ENCODE measurements at places on chromosomes 2 and 18.

DNA sequence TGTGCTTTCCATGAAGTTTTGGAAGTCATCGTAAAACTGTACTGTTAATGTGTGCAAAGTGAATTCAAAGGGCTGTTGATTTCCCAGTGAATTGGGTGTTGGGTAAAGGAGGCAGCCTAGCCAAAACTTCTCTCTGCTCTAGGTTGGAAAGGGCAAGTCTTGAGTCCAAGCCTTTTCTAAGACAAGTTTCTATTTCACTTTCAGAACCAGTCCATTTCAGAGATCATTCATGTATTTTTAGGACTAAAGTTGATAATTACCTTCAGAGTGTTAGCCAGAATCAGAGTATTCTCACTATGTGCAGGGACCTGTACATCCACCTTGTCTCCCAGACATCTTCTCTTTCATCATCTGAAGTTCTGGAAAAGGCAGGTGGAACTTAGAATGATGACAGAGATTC lies 636.1 kb upstream of the KLHL29 start:
- no peak for DNase-seq

GRCh38 chr2:118185210-118186109 lies 97.2 kb downstream of the INSIG2 start:
- DNase-seq: no peak

DNA sequence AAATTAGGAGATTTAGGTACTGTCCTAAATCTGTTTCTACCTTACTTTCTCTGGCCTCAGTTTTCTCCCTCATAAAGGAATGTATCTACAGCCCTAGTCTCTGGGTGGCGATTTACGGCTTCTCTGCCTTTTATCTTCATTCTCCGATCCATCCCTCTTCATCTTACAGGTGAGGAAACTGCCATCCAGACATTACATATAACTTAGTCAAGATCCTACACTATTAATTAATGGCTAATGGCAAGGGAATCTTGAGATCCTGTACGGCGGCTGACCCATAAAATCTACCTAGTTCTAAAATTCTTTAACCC lies 386 bp upstream of the YIPF4 start:
- DNase-seq: no peak

GRCh38 chr18:60090170-60090569 lies 190.4 kb downstream of the PMAIP1 start:
- DNase-seq: no peak

DNA sequence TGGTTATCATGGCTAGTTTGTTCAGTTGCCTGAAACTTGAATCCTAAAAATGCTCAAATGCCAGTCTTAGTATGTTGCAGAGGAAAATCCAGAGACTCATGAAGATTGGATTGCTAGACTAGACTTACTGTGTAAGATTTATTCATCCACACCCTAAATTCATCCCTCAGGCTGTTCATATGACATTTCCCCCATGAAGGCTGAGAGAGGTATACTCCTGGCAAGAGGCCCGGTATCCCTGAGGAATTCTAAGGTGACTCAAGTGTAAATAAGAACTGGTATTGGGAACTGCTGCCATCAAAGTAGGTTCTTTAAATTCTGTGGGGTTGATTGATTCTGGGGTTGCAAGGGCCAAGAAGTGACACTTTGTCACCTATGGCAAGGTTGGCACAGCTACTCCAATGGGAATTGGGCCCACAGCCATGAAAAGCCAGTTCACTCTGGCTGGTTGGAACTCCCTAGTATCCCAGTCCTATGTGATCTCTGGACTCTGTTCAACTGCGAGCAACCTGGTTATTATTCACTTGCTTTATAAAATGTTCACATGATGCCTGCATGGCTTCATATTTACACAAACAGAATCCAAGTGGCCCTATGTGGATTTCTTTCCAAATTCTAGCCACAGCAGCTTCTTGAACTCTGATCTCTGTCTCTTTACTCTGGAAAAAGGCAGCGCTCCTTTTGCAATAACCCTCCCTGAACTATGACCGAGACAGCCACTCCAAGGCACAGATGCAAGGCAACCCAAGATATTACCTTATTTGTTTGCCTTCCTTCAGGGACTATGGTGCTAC lies 429.1 kb downstream of the CBLN2 start:
- no peak for DNase-seq

DNA sequence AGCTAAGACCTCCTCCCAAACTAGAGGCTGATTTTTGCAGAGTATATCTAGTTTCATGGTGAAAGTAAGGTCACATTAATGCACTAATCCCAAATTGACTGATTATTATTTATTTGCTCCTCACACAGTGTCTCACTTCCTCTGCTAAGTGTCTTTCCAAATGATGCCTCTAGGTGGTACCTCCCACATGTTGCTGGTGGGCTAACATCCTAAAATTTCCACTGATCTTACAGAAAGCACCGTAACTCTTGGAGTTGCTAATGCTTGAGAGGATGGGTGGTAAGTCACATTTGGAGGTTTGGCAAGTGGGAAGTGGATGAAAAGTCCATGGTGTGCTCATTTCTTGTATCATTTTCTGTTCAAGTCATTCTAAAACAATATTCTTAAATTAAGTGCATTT lies 428.7 kb upstream of the GYPC start:
- no peak for DNase-seq

DNA sequence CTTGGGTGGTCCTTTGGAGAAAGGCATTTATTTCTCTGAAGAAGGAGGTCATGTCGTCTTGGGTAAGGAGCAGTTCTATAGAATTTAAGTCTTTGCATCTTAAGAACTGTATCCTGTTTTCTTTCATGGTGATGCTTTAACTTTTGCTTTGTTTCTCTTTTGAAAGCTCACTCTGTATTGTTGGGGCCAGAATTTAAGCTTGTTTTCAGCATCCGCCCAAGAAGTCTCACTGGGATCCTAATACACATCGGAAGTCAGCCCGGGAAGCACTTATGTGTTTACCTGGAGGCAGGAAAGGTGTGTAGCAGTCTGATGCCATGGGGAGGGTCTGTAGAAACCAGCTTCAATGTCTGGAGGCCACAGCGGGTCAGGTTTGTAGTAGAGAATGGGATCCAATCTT lies 64.7 kb upstream of the TTC39C start:
- DNase-seq: no peak

DNA sequence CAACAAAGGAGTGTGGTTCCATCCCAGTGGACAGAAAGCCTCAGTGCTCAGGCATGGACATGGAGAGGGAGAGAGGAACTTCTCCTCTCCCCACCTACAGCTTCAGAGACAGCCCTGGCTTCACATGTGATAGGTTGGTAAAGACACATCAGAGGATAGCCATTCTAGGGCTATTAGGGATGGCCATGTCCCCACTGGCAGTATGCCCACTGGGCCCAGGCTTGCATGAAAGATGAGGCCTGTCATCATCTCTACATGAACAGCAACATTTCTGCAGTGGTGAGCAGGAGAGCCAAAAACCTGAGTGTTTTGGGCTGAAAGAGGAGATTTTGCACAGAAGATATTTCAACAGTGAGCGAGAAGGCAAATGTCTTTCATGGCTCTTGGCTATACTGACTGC lies 517.2 kb downstream of the NR4A2 start:
- DNase-seq: no peak

GRCh38 chr2:149246186-149246585 lies 84.2 kb upstream of the LYPD6 start:
- no peak for DNase-seq

GRCh38 chr2:33122726-33123125 lies 176.0 kb downstream of the LTBP1 start:
- DNase-seq: no peak

GRCh38 chr18:58046794-58047555 lies 2.9 kb downstream of the NEDD4L start:
- no peak for DNase-seq

GRCh38 chr2:197242719-197243118 lies 67.9 kb downstream of the ANKRD44 start:
- DNase-seq: no peak

- no peak for DNase-seq
Measured at GRCh38 chr2:172806996-172807395, 71.4 kb downstream of the RAPGEF4 start.

DNA sequence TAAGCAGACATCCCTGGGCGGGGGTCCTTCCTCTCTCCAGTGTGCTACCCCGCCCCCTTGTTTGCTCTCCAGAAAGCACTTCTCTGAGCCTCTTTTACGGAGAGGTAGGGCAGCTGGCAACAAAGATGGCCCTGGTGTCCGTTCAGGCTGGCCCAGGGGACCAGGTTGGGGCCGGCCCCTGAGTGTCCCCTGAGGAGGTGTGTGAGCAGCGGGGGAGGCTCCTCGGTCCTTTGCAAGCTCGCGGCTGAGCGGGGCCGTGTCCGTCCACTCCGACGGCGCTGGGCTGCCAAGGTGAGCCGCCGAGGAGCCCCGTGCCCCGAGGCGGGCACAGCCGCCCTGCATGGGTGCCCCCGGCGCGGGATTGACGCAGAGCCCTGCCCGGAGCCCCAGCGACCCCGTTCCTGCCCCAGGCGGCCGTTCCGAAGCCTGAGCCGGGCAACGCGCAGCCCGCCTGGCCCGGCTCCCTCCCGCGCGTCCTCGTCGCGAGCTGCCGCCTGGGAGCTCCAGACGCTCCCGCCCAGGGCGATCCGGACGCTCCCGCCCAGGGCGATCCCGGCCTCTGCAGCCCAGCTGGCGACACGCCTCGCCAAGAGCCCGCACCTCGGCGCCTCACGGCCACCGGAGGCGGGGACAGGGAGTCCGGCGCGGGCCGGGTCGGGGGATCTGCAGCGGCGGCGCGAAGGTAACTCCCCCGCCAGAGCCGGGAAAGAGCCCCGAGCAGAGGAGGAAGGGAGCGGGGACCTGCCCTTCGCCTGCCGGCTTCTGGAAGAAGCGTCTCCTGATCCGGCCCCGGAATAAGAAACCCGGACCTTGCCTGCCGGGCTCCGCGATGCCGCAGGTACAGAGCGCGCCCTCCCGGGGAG lies at the start of gene PROKR1:
TSS of gene PROKR1 (plus strand) at position 569 of the 863 bp plus-strand sequence. CDS start 2,243 bp downstream, outside the sequence.
- DNase-seq: no peak

- DNase-seq: no peak
Measured at GRCh38 chr2:4745056-4745991, 946.9 kb upstream of the SOX11 start.

GRCh38 chr2:224287531-224287930 lies 114.4 kb downstream of the FAM124B start:
- no peak for DNase-seq

DNA sequence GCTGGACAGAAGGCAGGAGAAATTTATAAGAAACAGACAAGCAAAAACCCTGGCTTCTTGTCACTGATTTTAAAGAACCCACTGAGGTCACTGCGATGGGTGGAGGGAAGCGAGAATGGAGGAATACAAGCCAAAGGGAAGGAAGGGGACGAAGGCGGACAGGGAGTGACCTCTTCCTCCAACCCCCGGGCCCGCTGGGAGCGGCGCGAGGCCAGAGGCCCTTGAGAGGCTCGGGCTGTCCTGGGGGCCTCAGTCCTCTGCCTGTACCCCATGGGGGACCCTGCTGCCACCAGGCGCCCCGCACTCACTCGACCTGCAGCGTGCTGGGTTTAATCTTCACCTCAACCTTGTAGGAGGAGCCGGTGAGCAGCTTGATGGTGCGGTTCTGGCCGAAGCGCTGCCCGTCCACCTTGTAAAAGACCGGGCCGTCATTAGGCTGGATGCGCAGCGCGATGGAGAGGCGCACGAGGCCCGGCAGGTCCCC lies 793 bp downstream of the CNRIP1 start:
- DNase-seq: no peak

GRCh38 chr2:191341436-191341835 lies 96.2 kb downstream of the MYO1B start:
- DNase-seq: no peak

- no peak for DNase-seq
Measured at GRCh38 chr2:232014681-232015080, 53.2 kb downstream of the DIS3L2 start.

DNA sequence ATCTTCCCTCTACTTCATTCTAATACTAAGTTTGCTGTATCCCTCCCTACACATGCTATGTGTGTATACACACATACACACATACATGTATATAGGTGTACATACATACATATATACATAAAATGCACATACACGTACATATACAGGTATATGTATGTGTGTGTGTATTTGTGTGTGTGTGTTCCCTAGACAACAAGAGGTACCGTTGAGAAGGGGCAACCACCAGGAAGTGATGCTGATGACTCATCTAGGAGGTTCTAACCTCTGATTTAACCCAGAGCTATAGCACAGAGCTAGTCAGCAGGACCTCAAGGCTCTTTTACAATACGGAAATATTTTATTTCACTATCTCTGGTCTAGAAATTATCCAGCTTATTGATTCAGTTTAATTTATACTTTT lies 139.2 kb downstream of the LAMA3 start:
- DNase-seq: no peak

DNA sequence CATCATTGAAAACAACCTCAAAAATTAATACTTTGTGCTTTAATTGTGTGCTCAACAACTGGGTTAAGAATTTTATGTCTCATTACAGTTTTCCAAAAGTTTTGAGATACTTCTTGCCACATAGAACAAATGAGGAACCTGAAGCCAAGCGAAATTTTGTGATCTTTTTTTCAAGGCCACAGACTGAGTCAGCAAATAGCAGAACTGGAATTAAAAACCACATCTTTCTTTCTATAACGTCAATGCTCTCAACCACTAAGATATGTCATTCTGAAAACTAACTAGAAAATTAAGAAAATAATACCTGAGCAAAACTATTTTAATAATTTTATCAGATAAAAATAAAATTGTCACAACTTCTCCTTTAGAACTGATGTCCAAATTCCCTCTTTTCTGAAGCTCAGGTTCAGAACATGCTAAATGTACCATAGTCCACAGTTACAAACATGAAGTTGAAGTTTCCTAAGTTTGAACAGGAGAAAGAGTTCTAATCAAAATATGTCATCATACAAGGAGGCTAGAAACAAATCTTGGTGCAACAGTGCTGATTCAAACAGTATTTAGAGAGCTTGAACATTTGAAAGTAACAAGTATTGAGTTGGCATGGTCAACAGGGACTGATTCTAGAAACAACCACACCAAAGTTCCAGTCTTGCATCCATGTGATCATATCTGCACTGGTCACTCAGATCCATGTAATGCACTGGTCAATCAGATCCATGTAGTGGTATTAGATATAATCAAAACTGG lies 27.6 kb upstream of the CALCRL start:
- no peak for DNase-seq

DNA sequence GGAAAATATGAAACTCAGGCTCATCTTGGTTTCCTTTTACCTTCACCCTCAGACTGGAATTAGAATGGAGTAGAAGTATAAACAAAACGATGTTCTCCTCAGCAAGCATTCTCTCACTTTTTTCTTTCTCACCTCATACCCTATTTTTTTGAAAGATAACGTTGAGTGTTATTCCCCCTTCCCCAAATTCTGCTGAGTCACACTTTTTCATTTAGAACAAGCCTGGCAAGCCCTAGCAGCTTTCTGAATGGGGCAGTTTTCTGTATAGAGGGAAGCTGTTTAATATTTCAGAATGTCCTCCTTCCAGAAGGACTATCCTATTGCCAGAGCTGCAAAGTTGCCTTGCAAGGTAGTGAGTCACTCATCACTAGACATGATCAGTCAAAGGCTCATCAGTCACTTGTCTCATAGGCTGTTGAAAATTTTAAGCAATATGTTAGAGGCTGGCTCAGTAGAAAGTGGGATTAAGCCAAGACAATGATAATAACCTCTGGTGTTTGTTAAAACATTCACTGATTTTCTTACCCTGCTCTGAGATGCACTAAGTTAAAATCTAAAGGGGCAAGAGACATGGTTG lies 416.1 kb downstream of the RNF144A start:
- no peak for DNase-seq

All from D721Med (cell line).